ENCODE measurements at places on chromosomes 13 and 19.
A peak's percentile ranks its signal among the peaks of the same experiment; 100 is the strongest.

- no peak for DNase-seq
Observed at GRCh38 chr19:18865973-18866799, 29.8 kb downstream of the CERS1 start.

DNA sequence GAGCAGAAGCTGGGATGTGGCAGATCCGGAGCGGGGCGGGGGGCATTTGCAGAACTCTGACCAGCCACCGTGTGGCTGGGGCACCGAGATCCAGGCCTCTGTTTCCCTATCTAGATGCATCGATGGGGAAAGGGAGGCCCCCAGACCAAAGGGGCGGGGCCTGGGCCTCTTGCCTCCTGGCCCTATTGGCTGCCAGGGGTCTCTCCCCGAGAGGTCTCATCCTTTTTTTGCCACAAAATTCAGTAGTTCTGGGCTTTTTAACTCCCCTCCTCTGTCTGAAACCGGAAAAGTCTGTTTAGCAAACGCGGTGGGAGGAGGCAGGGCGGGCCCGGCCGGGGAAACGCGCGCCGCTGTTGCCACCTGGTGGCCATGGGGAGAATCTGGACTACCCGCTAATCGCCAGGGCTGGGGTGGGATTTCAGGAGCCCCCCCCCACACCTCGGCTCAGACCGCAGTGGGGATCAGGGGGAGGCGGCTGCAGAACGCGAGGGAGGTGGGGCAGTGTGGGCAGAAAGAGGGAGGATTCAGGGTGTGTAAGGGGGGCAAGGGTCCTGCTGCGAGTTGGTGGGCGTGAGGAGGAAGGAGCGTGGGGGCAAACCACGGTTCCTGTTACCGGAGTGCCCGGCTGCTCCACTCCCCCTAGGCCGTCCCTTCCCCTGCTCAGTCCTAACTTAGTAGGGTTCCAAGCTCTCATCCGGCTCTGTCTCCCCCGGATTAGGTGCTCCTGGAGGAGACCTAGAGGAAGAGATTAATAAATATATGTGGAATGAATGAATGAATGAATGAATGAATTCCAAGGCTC is 28.3 kb downstream of the IL12RB1 start:
- DNase-seq, result peak; percentile 89

DNA sequence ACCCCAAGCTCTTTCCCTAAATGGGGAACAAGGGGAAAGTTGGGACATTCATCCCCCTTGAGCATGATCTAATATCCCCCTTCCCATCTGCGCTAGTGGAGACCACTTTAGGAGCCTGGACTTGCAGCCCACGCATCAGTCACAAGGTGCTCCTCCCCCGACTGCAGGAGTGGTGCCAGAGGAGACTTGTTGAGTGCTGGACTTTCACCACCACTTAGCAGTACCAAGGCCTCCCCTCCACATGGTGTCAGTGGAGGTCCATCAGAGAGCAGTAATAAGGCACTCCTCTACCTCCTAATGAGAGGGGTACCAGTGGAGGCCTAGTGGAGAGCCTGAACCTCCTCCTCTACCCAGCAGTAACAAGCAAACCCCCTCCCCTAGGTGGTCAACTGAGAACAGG is 22.5 kb downstream of the CAB39L start:
- DNase-seq, result no peak

- DNase-seq, result no peak
Observed at GRCh38 chr19:20067943-20068342, 9.9 kb upstream of the ZNF90 start.

DNA sequence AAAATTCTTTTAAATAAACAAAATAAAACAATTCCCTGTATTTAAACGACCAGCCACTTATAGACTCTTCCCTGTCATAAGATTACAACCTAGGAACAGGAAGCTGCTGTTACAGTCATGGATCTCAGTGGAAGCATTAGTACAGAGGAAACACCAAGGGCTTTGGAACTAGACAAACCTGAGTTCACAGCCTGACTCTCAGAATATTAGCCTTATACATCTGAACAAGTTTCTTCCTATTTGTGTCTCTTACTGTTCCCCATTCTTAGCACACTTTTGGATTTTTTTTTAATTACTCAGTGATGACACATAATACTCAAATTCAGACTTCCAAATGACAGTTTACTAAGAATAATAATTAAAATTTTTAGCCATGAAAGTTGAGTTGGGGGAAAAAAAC is 46.1 kb downstream of the ZDHHC20 start:
- DNase-seq, result no peak

GRCh38 chr13:46896341-46897137 is at the start of gene HTR2A:
TSS of gene HTR2A (minus strand) at chr13:46897053. CDS start at chr13:46895906, 1,147 bp downstream.
- DNase-seq, result peak; percentile 66

- no peak for DNase-seq
Observed at GRCh38 chr13:69755101-69755500, 352.5 kb upstream of the ATXN8OS start.

- DNase-seq, result no peak
Observed at GRCh38 chr13:46614582-46614981, 61.6 kb downstream of the LRCH1 start.

- no peak for DNase-seq
Observed at GRCh38 chr19:33722456-33723239, 74.0 kb upstream of the KCTD15 start.

- no peak for DNase-seq
Observed at GRCh38 chr13:45718992-45719391, 16.9 kb downstream of the CBY2 start.

GRCh38 chr19:49968279-49968922 is 7.4 kb upstream of the SIGLEC11 start:
- DNase-seq, result no peak

All from sigmoid colon (tissue), 7 donors.